Foreskin keratinocyte (primary cell): ENCODE measurements at places on chromosomes 3 and 15. TPM values are rescaled to one million over a fixed set of nuclear protein-coding genes. Genes with fewer than 3 reads are reported as not detected.

GPR62 gene
- total RNA-seq, result not detected in 2 replicates

BTD gene
- 5.0 and 10.9 TPM in 2 replicates for total RNA-seq

GOLGA6B gene
- total RNA-seq, result not detected in 2 replicates

CCDC39 gene
- not detected in 2 replicates for total RNA-seq

APBA2 gene
- total RNA-seq, result 13.9 and 21.1 TPM in 2 replicates
